IMR-90 (cell line): ENCODE measurements at places on chromosomes 5 and 9. TPM values are rescaled to one million over a fixed set of nuclear protein-coding genes. Genes with fewer than 3 reads are reported as not detected.

DNA sequence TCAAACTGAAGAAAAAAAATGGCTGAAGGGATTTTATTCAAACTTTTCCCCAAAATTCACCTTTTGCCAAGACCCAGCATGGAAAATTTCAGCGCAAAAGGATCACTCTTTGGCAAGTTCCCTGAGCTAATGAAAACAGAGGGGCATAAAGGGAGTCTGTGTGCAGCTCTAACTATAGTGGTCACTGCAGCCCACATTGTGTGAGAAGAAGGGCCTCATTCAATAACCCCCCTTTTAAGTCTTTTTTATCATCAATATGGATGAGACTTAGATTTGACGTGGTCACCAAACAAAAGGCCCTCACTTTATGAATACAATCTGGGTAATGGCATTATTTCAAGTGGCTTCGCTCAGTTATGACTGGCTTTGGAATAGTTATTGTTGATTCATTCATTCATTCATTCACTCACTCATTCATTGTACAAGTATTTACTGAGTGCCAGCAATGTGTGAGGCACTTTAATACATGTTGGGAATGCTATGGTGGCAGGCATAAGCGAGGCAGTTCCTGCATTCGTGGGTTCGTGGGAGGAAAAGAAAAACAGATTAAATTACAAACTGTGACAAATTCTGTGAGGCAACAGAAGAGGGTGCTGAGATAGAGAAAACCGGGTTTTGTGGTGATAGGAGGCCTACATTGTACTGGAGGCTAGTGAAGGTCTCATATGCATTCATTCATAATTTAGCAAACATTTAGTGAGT, 145.7 kb upstream of the KLF4 start:
- peak; percentile 43 for DNase-seq

GRCh38 chr5:116280149-116280803, 195.5 kb downstream of the COMMD10 start:
- DNase-seq: no peak

DNA sequence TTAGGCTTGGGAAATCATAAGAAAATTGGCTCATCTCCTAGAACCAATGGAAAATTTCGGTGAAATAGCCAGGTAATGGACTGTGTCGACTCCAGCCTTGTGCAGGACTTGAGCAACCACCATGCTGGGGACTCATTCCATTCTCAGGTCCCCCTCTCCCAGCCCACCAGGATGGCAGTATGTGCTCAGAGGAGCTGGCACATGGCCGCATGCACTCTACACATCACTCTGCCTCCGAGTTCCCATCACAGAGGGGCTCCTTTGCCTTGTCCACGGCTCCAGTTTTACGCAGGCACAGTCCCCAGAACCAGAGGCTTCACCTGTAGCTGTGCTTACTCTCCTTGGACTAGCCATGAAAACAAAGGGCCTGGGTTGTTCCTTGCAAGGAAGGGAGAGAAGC, 149.3 kb downstream of the PAX5 start:
- no peak for DNase-seq

DNA sequence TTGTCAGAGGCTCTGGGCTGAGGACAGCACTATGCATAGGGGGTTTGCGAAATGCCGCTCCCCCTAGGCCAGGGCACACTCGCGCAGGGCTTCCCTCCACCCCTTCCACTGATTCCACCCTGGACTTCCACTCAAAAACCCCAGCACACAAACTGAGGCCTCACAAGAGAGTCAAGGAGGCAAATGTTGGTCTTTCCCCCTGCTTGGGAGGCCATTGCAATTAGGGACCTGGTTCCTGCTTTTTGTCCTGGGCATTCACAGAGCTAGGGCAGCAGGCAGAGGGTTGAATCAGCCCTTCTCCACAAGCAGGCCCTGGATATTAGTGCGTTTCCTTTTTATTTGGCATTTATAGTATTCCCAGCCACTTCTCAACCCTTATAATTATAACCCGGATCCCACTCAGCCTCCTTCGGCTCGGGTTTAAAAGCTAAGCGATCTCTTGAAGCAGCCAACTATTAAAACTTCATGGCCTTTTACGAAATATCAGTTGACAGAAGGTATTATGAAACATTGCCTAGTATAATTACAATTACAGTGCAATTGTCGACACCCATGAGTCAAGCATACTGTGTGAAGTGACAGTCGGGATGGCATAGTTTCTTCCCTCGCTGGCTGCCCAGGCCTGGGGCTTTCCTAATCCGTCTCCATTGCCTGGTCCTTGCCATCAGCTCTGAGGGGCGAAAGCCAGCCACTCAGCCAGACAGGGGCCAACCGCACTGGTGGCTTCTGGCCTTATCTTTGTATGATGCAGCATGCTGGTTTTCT, 285.5 kb upstream of the MAP3K1 start:
- DNase-seq: no peak

DNA sequence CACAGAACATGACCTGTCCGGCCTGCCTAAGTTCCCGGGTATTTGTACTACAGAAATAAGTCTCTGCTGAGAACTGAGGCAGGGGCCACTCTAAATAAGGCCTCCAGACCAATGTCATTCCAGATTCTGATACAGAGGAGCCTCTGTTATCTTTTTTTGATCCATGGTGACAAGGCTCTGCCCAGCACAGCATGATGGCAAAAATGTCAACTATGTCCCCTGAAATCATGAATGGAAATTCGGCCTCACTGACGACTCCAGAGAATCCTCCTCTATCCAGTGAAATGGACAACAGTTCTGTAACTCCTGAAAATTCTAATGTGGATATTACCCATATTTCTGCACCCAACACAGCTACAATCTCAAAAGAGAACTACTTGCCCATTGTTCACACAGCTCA, 335.0 kb downstream of the DNAH5 start:
- DNase-seq: no peak

- DNase-seq: no peak
These were observed 46.9 kb upstream of the FREM1 start for GRCh38 chr9:14957109-14957508.

Gene SLCO6A1
- not detected in 2 replicates for total RNA-seq
